Stimulated activated CD4-positive, alpha-beta T cell treated with anti-CD3 and anti-CD28 coated beads, Interleukin-15, amount 100 ng/mL, for 48 hours (primary cell): ENCODE measurements at places on chromosomes 1 and 21.

GRCh38 chr1:38064197-38064903 lies 17.8 kb upstream of the POU3F1 start:
- no peak for DNase-seq

DNA sequence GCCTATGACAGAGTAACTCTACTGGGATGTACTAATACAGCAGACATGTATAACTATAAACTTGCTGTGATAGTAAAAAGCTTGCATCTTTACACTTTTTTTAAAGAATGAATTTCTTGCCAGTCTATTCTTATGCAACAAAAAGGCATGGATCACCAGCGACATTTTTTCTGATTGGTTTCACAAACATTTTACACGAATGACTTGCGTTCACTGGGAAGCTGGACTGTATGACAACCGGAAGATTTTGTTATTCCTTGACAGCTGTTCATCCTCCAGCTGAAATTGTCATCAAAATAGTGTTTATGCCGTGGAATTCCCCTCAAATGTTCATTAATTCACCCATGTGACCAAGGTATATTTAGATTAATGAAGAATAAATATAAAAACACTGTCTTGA lies 131.0 kb downstream of the XPR1 start:
- DNase-seq, result no peak

DNA sequence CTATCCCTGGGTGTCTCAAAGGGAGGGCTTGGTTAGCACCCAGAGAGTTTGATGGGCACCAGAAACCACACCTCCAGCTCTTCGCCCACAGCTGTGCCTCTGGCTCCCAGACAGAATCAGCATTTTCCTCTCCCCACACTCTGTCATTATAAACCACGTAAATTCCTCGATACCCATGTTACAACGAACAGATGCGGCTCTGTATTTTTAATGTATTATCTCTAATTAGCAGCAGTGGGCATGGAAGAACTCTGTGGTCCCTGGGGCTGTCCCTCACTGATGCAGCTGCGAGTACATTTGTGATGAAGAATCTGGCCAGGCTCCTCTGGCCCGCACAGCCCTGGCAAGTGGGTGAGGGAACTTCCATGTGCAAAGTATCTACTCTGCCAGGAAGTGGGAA lies 10.8 kb downstream of the HMGB4 start:
- no peak for DNase-seq

- no peak for DNase-seq
These were observed 541.3 kb downstream of the DPYD start for GRCh38 chr1:97379387-97380075.

DNA sequence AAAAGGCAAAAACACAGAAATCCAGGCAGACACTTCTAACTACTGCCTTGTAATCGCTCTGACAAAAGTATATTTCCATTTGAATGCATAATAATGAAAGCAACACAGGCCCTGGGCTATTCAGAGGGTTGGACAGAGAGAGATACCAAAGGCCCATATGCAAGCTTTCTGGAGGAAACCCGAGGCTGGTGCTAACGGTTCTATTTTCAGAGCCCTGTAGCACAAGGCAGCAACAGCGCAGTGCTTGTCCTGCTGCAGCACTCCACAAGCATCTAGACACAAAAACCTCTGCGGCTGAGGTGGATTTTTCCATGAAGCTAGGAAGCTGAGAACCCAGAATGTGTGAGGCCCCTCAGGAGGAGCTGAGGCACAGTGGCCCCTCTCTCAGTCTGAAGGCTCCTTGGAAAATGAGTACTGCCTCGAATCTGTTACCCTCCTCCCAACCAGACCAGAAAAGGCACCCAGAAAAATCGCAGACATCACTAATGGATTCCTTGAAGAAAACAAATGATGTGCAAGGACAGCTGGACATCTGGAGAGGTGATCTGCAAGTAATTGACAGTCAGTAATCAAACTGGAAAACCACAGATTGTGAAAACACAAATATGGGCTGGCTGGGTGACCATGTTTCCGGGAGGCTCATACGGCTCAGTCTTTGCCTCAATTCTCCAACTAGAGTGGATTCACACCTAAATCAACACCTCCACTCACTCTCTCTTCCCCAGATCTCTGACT lies 54.0 kb downstream of the COLGALT2 start:
- no peak for DNase-seq

DNA sequence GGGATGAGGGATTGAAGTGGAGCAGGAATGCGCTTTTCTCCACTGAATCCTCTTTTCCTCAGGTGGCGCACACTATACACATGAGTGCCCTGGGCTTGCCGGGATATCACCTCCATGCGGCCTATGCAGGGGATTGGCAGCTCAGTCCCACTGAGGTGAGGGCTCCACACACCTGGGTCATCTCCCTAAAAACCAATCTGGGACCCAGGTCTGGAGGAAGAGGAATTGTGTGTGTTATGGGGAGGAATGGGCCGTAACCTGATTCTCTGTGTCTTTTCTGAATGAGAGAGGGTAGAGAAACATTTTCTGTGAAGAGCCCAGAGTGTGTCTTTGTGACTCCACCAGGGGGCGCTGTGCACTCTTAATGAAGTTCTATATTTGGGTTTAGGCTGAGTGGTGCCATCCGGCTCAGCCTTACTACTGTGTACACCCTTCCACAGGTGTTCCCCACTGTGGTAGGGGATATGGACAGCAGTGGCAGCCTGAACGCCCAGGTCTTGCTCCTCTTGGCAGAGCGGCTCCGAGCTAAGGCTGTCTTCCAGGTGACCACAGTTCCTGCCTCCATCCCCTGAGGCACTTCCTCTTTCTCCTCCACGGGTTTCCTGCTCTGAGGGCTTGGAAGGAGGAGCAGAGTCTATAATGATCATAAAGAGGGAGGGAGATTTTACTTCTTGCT lies 1.5 kb downstream of the TOMM40L start:
- DNase-seq, result peak; percentile 89

DNA sequence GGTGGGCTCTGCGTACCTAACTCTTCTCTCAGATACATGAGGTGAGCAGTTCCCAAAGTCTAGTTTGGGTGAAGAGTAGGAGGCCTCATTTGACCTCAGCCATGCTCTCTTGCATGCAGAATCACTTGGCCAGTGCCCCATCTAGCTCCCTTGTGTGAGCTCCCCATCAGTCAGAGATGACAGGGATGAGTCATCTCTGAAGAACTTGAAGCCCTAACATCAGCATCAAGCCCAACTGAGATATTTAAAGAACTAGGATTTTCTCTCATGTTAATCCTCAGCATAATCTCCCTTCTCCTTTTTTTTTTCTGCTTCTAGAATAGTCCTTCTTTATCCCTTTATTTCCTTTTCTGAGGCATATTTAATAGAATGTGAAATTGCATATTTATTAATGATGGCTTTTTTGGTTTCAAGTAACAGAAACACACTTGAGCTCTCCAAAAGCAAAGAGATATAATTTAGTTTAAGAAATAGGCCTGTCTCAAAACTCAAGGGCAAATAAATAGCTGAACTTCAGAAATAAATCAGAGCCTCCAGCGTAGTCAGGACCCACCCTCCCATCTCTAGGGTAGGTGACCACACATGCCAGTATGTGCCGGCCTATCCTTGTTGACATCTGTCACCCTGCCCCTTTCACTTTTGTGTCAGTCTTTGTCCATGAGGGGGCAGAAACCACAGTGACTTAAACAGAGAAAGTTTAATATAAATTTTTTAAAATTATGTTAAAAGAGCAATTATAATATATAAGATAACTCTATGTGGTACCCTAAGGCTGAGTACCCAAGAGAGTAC lies 112.3 kb downstream of the TSEN15 start:
- DNase-seq, result no peak

DNA sequence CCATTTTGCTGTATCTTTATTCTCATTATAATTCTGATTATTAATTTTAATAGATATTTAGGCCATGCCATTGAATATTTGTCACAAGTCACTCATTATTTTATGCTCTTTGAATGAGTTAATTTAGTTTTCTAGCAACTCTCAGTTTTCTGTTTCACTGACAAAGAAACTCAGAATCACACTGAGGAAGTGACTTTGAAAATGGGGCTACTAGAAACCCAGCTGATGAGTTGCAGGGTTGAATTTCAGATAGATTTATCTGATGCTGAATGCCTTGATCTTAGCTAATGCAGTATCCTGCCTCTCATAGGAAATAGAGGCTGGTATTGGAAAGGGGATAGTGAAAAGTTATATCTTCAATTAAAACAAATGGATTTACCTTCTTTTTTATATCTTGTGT lies 67.4 kb upstream of the PLA2G4A start:
- no peak for DNase-seq

- DNase-seq, result no peak
These were observed 191.7 kb upstream of the KCTD3 start for GRCh38 chr1:215375381-215375780.

DNA sequence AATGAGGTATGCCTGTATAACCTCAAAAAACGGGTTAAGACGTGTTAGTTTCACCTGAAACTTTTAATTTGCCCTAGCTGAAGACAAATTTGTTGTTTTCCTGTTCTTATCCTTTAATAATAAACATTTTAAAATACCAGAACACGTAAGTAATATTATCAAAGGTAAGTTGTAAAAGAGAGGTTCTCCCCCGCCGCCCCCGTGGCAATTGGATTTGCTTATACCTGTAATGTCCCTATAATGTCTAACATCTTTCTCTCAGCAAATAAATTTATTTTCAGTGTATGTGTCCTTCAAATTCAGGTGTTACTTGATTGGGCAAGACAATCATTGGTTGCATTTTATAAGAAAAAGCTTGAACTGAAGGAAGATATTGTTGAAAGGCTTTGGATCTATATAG lies 5.9 kb downstream of the URB2 start:
- DNase-seq, result no peak

DNA sequence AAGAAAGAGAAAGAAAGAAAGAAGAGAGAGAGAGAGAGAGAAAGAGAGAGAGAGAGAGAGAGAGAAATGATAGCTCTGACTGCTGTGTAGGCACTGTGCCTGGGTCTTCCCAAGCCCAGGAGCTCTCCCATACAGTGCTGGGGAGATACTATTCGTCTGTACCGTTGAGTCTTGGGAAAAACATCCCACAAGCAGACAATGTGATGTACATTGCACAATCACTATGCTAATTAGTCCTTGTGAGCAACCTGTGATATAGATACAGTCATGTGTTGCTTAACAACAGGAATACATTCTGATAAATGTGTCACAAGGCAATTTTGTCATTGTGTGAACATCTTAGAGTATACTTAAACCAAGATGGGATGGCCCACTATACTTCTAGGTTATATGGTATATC lies 381.0 kb downstream of the HHAT start:
- DNase-seq, result no peak

DNA sequence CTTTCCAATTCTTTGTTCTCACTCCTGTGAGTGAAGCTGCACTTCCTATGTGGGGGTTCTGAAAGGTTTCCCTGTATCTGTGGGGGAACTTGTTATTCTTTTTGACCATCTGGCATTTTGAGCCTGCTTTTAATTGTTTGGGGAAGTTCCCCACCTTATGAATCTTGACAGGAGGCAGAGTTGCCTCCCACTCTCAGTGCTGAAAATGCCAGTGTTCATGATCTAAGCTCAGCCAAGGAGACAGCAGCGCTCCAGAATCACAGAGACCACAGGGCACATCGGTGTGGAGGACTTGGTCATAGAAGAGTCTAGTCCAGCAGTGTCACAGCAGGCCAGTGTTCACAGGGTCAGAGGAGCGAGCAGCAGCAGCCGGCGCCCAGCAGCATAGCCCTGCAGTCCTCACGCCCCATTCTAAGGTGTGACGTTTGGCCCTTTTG lies 63.8 kb upstream of the PRDX6 start:
- DNase-seq, result no peak

DNA sequence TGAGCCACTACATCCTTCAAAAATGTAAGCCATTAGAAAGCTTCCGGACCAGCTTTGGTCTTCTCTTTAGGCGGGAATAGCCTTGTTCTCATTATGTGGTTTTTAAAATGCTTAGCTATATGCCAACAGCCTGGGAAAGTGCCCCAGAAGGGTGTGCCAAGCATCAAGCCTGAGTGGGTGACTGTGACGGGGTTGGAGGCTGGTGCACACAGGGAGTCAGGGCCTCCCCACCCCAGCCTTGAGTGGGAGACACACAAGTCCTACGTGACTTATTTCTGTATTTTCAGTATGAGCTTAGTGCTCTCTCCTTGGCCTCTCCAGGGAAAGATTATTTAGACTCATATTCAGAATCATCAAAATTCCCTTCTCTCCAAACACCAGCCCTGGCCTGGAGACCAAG lies 9.8 kb downstream of the UBASH3A start:
- no peak for DNase-seq

DNA sequence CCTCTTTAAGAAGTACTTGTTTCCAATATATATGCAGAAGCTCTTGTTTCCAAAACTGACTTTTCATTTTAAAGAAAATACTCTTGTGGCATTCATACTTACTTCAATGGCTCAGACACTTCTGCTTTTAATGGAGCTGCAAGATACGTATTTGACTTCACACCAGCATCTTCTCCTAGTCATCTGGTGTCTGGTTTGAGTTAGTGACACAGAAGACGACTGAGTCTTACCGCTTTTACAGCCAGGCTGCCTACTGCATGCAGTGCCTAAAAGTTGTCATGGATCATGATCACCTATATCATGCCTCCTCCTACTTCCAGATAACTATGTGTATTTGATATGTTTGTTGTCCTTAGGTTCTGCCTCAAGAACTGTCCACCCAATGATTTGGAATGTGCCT lies 185.9 kb downstream of the TPR start:
- DNase-seq, result no peak

GRCh38 chr1:157157501-157158190 lies 19.5 kb upstream of the ETV3 start:
- no peak for DNase-seq

- DNase-seq, result no peak
These were observed 212.7 kb upstream of the JUN start for GRCh38 chr1:58996341-58997059.

GRCh38 chr1:221688488-221688843 lies 53.4 kb downstream of the DUSP10 start:
- DNase-seq, result no peak

GRCh38 chr1:30305061-30305460 lies 418.3 kb downstream of the MATN1 start:
- no peak for DNase-seq

- no peak for DNase-seq
These were observed 198.3 kb upstream of the SAMSN1 start for GRCh38 chr21:14744368-14744767.

DNA sequence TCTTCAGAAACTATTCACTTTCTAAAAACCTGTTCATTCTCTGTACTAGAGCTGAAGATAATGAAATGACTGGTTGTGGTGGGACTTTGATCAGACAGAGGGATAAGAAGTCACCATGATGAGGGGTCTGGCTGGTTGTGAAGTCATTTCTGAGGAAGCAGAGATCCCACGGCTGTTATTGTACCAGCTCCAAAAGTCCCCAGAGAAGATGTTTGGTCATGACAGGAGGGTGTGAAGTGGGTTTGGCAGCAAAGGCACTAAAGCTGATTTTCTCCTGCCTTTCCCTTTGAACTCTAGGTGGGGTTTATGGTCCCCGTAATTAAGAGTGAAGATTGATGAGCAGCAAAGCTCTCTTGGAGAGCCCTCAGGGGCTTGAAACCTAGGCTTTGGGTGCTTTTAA lies 103.1 kb upstream of the CACHD1 start:
- DNase-seq, result no peak

GRCh38 chr1:111512132-111512889 lies 8.9 kb upstream of the ADORA3 start:
- no peak for DNase-seq
